ENCODE measurements at places on chromosomes 3 and 15. TPM values are rescaled to one million over a fixed set of nuclear protein-coding genes. Genes with fewer than 3 reads are reported as not detected.

- DNase-seq = no peak
These were observed 11.6 kb downstream of the GORASP1 start for GRCh38 chr3:39095778-39096177.

Gene RBP2
- polyA plus RNA-seq = 0.48 TPM

Gene XCR1
- polyA plus RNA-seq = 0.23 TPM

Gene SOX14
- not detected for polyA plus RNA-seq

DNA sequence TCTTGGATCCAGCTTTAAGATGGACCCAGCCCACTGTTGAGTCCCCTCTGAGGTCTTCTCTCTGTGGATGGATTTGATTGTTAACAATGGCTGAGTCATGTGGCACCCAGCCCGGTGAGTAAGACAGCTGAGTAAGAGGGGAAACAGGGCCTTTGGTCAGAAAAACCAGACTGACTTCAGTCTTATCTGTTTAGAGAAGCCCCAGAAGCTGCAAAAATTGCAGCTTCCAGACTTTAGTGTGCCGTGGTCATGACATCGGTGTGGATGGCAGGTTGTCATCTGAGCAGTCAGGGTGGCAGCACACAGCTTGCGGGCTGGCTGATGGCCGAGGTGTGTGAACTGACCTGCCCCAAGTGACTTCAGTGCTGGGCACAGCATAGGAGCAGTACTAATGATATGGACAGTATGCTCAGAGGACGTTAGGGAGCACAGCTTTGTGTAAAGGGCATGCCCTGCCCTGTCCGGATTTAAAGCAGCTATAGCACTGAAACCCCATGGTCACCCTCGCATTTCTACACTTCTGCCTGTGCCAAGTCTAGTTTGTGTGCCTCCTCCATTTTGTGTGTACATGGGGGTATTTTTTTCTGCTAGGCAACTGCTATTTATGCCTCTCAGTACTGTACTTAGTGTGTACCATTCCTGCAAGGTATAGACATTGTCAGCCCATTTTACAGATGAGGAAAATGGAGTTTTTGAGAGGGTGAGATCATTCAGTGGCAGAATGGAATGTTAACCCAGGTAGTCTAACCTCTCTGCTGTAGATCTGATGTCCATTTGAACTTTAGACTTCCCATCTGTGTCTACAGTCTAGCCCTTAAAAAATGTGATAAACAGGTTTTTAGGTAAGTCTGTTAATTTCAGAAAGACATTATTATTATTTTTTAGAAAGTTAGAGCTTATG lies 44.4 kb downstream of the FLNB start:
- no peak for DNase-seq

Gene SEMA3F
- 68.8 TPM for polyA plus RNA-seq

GRCh38 chr3:99833617-99834205 lies 16.0 kb downstream of the CMSS1 start:
- DNase-seq = no peak

Gene PLAAT1
- polyA plus RNA-seq = 3.1 TPM

DNA sequence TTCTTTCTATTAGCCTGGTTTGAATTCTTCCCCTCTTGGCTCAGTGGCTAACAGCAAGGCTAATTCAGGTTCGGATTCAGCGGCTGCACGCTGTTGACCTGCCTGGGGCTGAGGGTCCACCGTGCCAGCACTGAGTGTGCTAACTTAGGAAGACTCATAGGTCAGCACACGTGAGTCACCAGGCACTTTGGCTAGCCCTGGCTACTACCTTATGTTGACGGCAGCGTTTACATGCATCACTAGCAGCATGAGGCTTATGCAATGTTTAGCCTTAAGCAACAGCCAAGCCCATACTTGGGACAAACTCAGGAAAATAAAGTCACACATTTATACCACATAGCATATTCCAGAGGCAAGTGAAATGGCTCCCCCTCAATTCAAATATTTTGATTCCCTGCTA lies 137.7 kb downstream of the RAB11A start:
- no peak for DNase-seq

DNA sequence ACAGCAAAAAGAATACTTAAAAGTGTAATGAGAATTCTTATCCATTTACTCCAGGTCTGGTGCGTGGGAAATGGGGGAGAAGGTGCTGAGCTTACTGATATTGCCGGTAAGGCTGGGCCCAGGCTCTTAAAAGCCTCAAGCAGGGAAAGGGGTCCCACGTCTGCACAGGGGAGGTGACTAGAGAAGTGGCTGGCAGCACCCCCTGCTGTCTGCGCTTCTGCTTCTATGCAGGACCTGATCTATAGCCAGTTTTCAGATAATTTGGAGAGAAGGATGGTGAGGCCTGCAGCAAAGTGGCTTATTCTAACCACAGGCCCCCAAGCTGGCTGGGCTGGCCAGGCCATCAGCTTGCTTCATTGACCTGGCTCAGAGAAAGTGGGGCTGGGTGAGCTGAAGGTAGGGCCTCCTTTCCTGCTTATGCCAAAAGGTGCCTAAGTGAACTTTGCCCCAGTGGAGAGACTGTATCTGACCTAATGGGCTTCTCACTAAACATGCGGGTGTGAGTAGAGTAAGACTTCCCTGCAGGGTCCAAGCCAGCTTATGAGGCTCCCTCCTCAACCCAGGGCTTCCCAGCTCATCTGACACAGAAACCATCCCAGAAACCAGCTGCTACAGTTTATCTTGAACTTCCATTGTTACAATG lies 30.9 kb upstream of the ATP1B3 start:
- no peak for DNase-seq

DNA sequence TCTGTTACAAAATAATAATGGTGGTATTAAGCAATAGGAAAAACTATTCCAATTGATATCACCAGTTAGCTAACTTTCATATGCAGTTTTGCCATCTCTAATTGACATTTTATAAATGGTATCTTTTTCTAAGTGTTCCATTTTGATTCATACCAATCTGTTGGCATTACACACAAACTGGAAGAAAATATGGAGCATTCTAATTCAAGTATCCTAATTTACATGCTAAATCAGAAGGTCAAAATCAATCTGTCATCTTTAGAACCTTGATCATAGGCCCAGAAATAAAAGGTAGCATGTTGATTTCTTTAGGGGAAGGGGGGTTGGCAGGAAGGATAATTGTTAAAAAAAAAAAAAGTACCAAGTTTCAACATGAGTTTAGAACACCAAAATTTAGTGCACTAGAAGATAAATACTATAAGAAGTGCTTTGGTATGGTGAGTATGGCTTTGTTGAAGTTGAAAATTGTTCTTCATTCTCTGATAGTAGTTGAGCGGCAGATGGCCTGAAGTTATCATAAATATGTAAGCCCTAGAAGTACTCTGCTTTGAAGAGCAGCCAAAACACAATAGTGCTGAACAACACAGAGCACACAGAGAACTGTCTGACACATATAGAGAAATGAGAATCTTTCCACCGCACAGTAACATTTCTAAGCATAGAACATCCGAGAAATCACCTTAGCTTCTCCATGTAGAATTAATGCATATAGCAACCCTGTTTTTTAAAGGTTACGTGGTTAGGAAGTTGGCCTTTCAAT lies 130.1 kb downstream of the TAFA4 start:
- no peak for DNase-seq

DNA sequence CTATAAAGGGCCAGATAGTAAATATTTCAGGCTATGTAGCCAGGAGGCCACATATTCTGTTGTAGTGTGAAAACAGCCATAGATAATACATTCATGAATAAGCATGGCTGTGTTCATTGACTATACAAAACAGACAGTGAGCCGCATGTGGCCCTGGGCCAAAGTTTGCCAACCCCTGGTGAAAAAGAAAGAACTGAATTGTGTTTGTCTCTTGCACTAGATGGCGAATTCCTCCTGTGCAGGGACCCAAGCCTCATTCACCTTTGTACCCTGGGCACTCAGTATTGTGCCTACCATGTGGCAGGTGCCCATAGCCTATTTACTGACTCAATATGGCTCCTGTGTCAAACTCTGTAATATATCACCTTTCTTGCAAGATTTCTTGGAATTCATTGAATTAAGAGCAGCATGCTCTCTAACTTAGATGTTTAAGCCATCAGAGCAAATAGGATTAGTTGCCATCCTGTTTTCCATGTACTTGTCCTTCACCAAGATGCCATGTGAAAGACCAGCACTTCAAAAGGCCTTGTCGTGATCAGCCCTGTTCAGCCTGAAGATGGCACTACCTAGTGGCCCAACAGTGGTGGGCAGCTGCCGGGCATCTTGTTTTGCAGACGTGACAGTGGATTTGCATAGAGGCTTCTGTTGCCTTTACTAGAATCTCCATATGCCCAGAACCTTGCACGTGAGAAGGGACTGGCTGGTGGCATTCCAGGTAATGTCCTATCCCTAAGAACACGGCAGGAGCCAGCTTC lies 50.9 kb upstream of the CMTM7 start:
- DNase-seq = no peak

- DNase-seq = no peak
These were observed 266.3 kb downstream of the XXYLT1 start for GRCh38 chr3:195004512-195005250.

GRCh38 chr15:57686657-57687056 lies 19.9 kb upstream of the POLR2M start:
- no peak for DNase-seq

Gene NDN
- polyA plus RNA-seq = 82.2 TPM

GRCh38 chr3:194990454-194991337 lies 280.3 kb downstream of the XXYLT1 start:
- no peak for DNase-seq

GRCh38 chr3:25191673-25192072 lies 236.4 kb upstream of the RARB start:
- DNase-seq = no peak

Gene OR5H15
- polyA plus RNA-seq = not detected

- no peak for DNase-seq
These were observed 7.9 kb upstream of the SYNM start for GRCh38 chr15:99096894-99097426.
